ENCODE measurements at places on chromosomes 16 and 17.

- DNase-seq: no peak
Observed at GRCh38 chr17:82577300-82577699, 57.8 kb downstream of the FOXK2 start.

GRCh38 chr17:17231621-17232302 is 5.2 kb downstream of the FLCN start:
- no peak for DNase-seq

- DNase-seq: no peak
Observed at GRCh38 chr16:51150165-51150887, 744 bp downstream of the SALL1 start.

GRCh38 chr17:1385861-1386260 is 14.2 kb downstream of the YWHAE start:
- no peak for DNase-seq

DNA sequence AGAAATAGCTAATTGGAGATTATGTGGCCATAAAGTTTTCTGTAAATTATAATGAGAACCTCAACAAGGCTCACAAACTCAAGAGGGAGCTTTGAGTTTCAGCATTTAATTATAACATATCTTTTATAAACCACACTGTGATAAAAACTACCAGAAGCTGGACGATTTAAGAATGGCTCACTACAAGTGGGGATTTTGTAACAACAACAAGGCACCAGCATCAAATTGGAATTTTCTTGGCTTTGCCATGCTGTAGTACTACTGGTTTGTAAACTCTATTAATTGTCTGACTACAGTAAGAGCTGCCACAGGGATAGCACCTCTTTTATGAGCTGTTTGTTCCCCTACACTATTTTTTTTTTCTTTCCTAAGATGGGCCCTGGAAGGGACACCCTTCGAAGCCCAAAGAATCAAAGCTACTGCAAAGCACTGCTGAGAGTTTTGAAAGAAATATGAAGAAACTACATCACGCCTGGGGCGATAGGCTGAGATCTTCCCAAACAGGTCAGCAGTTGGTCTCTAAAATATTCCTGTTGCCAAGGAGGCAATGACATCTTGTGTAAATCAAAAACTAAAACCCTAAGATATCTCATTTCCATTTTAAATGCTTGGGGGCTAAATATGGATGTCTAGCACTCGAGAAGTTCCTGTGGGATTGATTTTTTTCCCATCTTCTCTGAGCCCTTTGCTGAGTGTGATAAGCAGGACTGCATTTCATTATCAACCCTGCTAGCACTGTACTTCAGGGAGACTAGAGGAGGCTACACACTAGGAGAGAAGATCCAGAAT is 40.9 kb downstream of the SKAP1 start:
- no peak for DNase-seq

- DNase-seq: no peak
Observed at GRCh38 chr16:77790912-77791311, 2.5 kb downstream of the VAT1L start.

DNA sequence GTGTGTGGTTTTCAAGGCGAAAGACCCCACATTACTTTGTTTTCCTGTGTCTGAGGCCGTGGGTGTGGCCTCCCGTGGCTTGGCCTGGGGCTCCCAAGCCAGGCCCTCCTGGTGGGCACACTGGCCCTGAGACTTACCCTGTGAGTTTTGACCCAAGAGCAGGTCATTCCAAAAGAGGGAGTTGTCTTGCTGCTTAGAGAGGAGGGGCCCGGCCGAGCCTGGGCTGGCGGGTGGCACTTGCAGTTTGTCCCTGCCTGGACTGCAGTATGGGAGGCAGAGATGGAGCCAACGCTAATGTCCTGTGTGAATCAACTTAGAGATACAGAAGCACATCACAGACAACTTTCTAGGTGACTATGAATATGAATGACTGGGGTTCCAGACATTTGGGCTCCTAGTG is 22.7 kb downstream of the PLEKHG4 start:
- no peak for DNase-seq

- no peak for DNase-seq
Observed at GRCh38 chr17:56148333-56148732, 4.9 kb upstream of the ANKFN1 start.

DNA sequence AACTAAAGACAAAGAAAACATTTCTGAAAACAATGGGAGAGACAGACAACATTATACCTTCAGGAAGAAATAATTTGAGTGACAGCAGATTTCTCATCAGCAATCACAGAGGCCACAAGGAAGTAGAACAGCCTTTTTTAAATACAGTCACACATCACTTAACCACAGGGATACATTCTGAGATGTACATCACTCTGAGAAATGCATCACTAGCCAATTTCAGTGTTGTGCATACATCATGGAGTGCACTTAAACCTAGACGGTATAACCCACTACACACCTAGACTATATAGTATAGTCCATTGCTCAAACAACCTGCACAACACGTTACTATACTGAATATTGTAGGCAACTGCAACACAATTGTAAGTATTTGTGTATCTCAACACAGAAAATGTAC is 24.9 kb upstream of the ALOX12 start:
- no peak for DNase-seq

DNA sequence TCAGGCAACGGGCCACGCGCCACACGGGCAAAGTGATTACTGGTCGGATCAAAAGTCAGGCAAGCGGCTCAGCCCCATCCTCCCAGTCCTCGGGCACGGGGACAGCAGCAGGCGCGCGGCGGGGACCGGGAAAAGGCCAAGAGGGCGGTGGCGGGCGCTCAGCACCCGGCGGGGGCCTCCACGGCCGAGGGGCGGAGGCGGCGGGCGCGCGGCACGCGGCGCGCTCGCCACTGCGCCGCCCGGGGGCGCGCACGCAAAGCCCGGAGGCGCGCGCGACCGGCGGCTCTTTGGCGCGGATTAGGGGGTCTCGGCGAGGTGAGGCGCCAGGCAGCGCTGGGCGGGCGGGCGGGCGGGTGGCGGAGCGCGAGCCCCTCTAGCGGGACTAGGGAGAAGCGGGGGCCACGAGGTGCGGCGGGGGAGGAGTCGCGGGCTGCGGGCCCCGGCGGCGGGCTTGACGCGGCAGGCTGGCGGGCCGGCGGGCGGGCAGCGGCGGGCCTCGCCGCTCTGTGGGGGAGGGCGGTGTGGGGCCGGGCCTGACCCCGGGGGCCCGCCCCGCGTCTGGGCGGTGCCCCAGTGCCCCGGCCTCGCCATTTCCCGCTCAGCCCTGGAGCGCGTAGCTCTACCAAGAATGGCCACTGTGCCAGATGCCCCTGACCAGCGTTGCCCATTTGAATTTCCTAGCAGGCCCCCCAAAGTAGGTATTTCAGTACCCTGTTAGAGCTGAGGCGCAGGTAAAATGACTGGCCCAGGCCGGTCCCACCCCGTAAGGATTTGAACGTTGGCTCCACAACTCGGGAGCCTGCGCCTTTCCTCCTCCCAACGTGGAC is at the start of the genes ACACA and TADA2A:
TSS of gene ACACA (minus strand) at position 202 of the 827 bp plus-strand sequence. CDS start 537 bp downstream, outside the sequence.
TSS of gene TADA2A (plus strand) at position 252 of the 827 bp plus-strand sequence. CDS start 4,480 bp downstream, outside the sequence.
- peak; percentile 86 for DNase-seq

GRCh38 chr16:20844054-20844453 is 37.7 kb downstream of the REXO5 start:
- no peak for DNase-seq

Data from LoVo (cell line).